ENCODE measurements at places on chromosomes 7 and 10. TPM values are rescaled to one million over a fixed set of nuclear protein-coding genes. Genes with fewer than 3 reads are reported as not detected.

DNA sequence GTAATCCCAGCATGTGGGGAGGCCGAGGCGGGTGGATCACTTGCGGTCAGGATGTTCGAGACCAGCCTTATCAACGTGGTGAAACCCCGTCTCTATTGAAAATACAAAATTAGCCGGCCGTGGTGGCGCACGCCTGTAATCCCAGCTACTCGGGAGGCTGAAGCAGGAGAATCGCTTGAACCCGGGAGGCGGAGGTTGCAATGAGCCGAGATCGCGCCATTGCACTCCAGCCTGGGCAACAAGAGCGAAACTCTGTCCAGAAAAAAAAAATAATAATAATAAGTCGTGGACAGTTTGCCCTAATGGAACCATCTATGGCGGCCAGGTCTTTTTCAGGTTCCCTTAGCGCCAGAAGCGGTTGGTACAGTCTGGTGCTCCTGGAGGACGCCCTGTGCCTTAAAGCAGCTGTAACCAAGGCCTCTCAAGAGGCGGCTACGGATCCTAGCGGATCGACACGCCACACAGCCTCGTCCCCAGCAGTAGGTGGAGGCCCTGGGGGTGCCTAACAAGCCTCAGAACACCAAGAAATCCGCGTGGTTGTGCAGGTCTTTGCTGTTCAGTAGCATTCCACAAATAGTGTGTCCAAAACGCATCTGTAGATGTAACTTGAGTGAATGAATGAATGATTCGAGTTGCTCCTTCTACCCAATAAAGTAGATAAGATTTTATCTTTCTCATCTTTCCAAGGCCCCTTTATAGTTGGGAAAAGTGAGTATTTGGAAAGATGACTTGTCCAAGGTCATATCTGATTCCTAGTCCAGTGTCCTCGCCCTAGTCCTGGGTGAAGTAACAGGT is 982 bp downstream of the PGAM1 start:
- peak; percentile 62 for DNase-seq

DNA sequence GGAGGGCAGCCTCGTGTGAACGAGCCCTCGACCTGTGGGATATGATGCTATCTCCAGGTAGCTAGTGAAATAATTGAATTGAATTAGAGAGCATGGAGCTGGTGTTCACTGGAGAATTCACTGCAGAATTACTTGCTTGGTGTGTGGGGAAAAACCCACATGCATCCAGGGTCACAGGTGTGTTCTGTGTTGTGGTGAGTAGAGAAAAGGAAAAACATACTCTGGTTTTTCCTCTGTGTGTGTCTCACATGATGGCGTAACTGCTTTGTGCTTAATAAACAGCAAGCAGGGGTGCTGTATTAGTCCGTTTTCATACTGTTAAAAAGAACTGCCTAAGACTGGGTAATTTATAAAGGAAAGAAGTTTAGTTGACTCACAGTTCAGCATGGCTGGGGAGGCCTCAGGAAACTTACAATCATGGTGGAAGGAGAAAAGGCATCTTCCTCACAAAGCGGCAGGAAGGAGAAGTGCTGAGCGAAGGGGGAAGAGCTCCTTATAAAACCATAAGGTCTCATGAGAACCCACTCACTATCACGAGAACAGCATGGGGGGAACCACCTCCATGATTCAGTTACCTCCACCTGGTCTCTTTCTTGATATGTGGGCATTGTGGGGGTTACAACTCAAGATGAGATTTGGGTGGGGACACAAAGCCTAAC is 62.6 kb downstream of the TACR2 start:
- DNase-seq = no peak

- DNase-seq = peak; percentile 37
Measured at GRCh38 chr10:104340111-104340526, 1.9 kb upstream of the ITPRIP start.

The BBIP1 gene
- 12.7 TPM for total RNA-seq
